ENCODE measurements at places on chromosomes 4 and X.

GRCh38 chr4:6446538-6447451, 25.6 kb downstream of the PPP2R2C start:
- no peak for DNase-seq

DNA sequence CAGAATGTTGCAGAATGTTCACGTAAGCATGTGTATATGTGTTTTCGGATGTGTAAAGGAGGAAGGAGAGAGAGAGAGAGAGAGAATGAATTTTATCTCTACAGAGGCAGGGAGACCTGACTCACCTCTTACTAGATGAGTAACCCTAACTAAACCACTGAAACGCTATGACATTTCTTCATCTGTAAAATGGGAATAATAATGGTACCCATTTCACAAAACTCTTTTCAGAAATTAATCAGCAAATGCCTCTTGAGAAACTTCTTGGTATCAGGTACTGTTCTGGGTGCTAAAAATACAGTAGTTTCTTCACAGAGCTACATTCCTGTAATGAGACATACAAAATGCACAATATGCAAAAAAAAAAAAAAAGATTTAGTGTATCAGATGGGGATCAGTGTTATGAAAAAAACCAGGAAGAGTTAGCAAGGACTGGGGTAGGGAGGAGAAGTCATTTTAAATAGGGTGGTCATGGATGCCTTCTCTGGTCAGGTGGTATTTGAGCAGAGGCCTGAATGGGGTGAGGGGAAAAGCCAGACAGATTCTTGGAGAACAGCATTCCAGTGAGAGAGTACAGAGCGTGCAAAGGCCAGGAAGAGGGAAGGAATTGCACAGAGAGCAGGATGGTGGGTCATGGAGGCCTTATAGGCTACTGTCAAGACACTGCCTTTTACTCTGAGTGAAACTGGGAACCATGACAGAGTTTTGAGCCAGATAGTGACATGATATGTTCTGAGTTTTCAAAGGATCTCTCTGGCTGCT, 84.9 kb upstream of the SPANXB1 start:
- DNase-seq, result no peak

GRCh38 chr4:176864238-176864637, 71.5 kb upstream of the VEGFC start:
- DNase-seq, result no peak

DNA sequence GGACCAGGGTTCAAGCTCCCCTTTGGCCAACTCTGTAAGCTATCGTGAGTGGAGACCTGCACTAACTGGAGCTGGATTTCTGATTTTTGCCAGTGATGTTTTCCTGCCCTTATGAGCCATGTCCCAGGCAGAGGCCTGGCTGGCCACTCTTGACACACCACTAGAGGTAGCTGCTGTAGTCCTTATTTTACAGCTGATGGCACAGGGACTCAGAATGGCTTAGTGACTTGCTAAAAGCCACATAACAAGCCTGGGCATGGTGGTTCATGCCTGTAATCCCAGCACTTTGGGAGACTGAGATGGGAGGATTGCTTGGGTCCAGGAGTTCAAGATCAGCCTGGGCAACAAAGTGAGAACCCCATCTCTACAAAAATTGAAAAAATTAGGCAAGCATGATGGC, 33.4 kb downstream of the CYTL1 start:
- DNase-seq, result no peak

GRCh38 chrX:101160001-101160400, 59.6 kb upstream of the DRP2 start:
- no peak for DNase-seq

DNA sequence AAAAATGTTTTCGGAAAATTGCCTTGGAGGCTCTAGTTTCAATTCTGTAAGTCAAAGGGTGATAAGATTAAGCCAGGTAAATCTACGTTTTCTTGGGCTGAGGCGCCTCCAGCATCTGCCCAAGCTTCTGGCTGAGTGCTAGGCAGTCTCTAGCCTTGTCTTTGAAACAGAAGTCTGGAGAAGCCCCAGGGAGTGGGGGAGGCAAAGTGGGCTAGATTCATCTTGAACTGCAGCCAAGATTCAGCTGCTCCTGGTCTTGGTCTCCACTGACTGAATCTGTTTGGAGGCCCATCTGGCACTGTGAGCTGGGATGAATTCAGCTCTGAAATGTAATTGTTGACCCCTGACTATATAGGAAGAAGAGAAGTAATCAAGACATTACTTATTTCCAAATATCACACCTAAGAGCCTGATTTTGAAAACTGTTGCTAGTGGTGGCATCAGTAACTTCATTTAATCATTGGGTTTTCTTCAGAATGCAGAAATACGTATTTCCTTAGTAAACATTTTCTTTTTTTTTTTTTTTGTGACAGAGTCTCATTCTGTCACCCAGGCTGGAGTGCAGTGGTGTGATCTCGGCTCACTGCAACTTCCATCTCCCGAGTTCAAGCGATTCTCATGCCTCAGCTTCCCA, 187.3 kb upstream of the LEF1 start:
- no peak for DNase-seq

GRCh38 chr4:177473991-177474390, 31.8 kb upstream of the AGA start:
- no peak for DNase-seq

- no peak for DNase-seq
These were observed 14.4 kb upstream of the CYBB start for GRCh38 chrX:37765507-37765906.

DNA sequence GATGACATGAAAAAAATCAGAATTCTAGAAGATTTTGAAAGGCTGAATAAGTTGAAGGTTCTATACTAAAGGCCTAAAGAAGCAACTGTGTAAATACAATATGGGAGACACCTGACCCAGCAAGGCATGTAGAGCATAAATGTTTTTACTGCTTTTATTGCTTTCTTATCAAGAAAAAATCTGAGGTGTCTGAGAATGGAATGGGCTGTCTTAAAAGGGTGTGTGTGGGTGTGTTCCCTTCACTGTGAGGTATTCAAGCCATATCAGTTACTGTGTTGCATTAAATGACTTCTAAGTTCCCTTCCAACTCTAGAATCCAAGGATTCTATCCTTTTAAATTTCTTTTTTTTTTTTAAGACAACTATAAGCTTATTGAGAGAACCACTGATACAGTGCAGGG, 15.7 kb downstream of the ATP8A1 start:
- DNase-seq, result no peak

GRCh38 chr4:84481860-84482245, 17.2 kb downstream of the NKX6-1 start:
- no peak for DNase-seq

DNA sequence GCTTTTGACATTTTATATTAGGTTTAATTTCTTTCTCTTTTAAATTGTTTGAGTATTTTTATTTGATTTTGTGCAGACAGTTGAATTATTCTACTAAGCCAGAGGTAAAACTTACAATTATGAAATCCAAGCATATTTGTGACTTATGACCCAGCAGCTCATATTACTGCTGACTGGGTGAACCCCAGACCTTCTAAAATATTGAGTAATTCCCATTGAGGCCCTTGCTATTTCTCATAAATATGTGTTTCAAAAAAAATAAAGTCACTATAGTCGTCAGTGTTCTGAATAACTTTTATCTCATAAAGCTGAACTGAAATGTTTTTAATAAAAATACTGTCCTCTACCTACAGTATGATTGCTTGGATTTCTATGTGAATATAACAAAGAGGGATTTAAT, 303.1 kb downstream of the IQCM start:
- DNase-seq, result no peak

GRCh38 chr4:143254491-143255226, 69.9 kb downstream of the USP38 start:
- DNase-seq, result no peak

GRCh38 chr4:187464573-187464972, 531.0 kb upstream of the ZFP42 start:
- no peak for DNase-seq

- DNase-seq, result no peak
These were observed 756 bp downstream of the IGFBP7 start for GRCh38 chr4:57109411-57109846.

DNA sequence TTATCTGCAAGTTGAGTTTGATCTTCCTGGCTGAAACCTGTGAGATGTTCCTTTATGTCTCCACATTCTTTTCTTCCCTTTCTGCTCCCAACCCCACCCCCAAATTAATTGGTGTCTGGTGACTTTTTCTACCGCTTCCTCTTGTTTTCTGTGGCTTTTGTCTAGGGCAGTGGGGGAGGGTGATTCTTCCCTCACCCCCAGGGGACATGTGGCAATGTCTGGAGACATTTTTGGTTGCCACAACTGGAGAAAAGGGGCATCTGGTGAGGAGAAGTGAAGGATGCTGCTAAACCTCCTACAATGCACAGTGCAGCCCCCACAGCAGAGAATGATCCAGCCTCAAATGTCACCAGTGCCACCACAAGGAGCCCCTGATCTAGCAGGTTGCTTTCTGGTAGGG, 152.9 kb downstream of the NHS start:
- no peak for DNase-seq
